ENCODE measurements at places on chromosomes 13 and 19.
A peak's percentile ranks its signal among the peaks of the same experiment; 100 is the strongest.

- DNase-seq: no peak
Measured at GRCh38 chr13:96417939-96418685, 328.2 kb downstream of the HS6ST3 start.

DNA sequence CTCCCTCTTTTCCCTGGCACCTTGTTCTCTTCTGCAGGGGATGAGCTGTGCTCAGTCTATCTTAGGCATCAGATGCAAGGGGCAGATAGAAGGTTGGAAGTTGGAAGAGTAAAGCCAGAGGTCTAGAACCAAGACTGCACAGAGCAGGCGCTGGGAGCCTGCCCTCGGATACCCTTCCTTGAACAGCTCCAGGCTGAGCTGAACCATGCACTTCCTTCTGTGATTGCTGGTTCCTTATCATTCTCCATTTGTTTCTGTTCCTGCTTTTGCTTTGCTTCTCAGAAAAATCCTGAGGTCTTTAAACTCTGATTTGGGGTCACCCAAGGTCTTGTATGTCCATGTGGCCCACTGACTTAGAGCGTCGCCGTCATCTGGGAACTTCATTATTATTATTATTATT lies 36.3 kb downstream of the ARHGEF18 start:
- no peak for DNase-seq

DNA sequence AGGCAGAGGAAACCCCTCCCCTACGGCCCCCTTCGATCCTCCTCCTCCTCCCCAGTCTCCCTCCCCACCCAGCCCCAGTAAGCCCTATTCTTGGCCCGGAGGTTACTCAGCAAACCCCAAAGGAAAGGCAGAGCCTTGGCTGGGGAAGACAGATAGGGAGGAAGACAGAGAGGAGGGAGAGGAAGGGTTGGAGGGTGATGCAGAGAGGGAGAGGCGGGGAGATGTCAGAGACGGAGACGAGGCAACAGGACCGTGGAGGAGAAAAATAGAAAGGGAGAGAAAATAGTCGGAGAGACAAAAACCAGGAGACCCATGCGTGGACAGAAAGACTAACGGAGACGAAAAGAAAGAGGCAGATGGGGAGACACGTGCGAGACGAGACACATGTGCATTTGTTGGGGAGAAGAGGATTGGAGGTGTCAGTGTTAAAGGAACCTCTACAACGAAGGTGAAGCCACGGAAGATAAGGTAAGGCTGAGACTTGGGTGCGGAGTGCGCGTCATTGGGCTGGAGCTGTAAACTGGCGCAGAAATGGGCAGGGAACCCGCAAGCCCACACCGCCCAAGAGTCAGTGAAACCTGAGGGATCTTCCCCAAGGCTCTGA lies 2.9 kb downstream of the TGFB1 start:
- no peak for DNase-seq

- DNase-seq: no peak
Measured at GRCh38 chr19:18326772-18327171, 3.9 kb upstream of the LSM4 start.

GRCh38 chr13:83048419-83048818 lies 833.9 kb downstream of the SLITRK1 start:
- no peak for DNase-seq

DNA sequence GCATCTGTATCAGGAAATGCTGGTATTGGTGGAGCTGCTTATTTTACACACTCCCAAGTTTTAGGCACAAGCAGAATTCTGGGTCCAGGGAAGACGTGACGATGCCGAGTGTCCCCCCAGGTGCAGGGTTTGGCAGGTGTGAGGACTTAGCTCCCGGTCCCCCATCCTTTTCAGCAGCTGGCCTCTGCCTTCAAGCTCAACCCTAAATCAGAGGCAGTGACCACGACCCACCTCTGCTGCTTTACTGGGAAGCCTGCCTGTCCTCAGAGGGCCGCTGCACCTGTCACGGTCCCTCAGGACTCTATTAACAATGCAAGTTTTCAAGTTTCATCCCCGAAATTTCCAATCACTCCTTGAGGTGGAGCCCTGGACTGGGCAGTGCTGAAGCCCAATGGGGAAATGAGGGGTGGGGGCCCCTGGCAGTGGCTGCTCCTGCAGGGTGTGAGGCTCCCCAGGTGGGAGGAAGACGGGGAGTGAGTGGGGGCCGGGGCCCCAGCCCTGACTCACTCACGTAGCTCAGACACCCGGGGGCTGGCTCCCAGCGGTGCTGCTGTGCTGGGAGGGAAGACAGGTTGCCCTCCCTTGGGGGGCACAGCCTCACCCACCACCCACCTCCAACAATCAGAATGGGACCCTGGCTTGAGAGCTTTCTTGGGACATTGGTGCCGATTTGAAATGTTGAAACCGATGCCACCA lies 92.6 kb upstream of the MCF2L start:
- no peak for DNase-seq

GRCh38 chr19:38514812-38515633 lies 81.5 kb downstream of the RYR1 start:
- DNase-seq: peak; percentile 86

DNA sequence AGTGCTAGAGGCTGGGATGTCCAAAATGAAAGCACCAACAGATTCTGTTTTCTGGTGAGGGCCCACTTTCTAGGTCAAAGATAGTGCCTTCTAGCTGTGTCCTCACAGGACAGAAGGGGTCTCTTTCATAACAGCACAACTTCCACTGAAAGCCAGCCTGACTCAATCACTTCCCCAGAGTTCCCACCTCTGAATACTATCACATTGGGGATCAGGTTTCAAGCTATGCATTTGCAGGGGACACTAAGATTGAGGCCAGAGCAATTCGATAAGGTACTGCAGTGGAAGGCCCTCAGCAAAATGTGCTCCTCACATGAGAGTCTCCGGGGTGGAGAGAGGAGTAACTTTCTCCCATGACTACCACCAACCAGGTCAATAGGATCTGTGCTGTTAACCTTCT lies 1501.5 kb downstream of the EFNB2 start:
- no peak for DNase-seq

DNA sequence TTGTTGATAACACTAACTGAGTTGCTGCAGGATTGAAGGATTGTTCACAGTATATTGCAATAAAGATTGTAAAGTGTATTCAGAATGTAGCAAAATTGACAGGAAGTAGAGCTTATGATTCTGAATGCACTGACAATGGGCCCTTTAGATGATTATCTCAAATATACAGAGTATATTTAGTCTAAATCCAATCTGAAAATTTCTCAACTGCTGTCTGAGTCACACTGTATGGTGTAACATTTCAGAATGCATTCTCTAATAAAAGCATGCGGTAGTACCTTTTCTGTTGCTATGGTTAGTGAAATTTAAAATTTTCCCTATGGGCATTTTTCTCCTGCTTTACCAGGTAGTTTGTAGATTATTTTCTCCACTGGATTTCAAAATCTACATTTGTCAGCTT lies 365.2 kb downstream of the PCDH17 start:
- DNase-seq: no peak
